ENCODE measurements at places on chromosomes 7 and 10.
A peak's percentile ranks its signal among the peaks of the same experiment; 100 is the strongest.

GRCh38 chr7:116446212-116446855 lies 53.2 kb upstream of the CAV2 start:
- no peak for DNase-seq

GRCh38 chr7:70569335-70569819 lies 562.6 kb upstream of the GALNT17 start:
- no peak for DNase-seq

DNA sequence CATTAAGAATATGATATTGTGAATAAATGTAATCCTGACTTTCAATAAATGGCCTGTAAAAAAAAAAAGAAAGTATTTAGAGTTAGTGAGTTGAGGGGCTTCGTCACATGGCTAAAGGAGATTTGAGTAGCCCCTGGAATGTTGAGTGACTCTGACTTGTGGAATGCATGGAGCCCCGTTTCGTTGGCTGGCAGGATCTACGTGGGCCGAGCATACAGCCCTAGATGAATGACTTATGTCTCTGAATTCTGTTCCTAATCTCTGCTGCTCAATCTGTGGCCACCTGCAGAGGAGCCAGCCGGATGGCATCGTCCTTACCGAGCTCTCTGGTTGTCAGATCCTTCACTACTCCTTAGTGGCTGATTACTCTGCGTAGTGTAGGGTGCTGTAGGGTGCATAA lies 155.7 kb downstream of the MGMT start:
- DNase-seq, result no peak

DNA sequence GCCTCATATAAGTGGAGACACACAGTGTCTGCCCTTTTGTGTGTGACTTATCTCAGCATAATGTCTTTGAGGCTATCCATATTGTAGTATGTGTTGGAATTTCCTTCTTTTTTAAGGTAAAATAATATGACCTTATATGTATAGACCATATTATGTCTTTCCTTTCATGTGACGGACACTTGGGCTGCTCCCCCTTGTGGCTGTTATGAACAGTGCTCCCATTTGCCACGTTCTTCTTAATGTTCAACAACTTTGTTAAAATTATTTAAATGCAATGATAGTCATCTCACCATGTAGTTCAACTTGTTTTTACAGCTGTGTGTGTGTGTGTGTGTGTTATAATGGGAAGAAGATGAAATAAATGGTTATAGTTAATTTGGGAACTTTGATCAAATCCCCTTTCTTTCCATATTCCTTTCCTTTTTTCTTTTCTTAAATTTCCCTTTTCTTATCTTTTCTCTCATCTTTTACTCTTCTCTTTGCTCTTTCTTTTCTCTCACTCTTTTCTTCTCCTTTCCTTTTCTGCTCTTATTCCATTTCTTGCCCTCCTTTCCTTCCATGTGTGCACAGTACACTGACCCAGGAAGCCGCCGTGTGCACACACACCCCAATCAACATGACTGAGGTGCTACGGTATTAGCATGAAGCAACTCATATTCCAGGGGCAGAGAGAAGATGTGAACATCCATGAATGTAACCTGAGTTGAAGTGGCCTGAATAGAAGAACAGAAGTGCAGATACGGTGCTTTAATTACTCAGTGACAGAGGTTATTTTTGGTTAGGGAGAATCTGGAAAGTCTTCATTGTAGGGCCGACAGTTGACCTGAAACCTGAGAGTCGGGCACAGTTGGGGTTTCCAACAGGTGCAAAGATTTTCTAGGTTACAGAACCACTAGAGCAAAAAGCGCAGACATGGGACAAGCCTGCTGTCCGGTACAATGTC lies 596.6 kb downstream of the SDK1 start:
- DNase-seq, result peak; percentile 46

- no peak for DNase-seq
Observed at GRCh38 chr7:6675807-6676405, 30.8 kb downstream of the ZNF12 start.
